ENCODE measurements at places on chromosomes 6 and 20.

DNA sequence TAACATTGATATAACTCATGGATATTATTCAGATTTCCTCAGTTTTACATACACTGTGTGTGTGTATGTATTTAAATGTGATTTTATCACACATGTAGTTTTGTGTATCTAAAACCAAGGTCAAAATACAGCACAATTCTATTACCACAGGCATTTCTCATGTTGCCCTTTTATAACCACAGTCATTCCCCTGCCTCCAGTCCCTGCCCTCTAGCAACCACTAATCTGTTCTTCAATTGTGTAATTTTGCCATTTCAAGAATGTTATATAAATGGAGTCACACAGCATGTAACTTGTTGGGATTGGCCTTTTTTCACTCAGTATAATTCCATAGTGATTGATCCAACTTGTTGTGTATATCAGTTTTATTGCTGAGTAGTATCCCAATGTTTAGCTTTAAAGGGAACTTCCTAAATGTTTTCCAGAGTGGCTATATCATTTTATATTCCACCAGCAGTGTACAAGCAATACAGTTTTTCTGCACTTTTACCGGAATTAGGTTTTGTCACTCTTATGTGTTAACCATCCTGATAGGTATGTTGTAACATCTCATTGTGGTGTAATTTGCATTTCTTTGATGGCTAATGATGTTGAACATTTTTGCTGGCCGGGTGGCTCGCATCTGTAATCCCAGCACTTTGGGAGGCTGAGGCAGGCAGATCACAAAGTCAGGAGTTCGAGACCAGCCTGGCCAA lies 338.2 kb downstream of the SOX4 start:
- ATAC-seq, result no peak

GRCh38 chr20:56835829-56836550 lies 206.9 kb downstream of the TFAP2C start:
- ATAC-seq, result no peak

DNA sequence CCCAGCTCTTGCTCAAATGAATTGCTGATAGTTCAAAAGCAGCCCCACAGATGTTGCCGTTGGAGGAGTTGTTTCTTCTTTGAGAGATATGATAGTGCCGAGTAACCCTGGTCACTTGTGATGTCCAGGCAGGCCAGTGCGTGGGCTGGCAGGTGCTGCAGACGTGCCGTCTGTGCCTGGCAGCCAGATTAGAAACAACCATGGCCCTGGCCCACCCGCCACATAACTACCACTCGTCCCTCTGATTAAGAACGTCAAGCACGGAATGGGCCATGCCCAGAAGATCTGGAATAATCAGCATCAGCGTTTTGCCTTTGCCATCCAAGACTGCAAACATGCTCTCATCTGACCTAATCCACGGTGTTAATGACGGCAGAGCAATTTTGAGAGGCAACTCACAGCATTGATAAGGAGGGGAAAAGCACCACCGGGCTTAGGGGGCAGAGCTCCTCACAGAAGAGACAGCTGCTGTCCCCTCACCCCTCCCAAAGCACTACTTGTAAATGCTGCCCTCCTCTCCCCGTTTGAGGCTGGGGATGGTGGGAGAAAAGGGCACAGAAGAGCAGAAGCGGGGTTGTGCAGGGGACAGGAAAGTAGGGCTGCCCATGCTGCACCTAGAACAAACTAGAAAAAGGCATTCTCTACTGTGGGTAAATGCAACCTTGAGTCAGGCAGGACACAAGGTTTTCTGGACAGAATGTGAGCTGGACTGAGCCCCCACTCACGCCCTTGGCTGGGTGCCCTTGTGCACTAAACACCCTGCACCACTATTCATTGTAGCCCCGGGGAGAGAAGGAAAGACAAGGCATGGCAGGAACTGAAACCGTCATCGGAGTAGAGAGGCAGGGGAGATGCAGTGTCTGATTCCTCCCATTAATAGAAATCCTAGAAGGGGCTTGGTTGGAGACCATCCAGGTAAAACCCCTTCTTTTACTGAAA lies 5.3 kb upstream of the CPNE5 start:
- no peak for ATAC-seq

DNA sequence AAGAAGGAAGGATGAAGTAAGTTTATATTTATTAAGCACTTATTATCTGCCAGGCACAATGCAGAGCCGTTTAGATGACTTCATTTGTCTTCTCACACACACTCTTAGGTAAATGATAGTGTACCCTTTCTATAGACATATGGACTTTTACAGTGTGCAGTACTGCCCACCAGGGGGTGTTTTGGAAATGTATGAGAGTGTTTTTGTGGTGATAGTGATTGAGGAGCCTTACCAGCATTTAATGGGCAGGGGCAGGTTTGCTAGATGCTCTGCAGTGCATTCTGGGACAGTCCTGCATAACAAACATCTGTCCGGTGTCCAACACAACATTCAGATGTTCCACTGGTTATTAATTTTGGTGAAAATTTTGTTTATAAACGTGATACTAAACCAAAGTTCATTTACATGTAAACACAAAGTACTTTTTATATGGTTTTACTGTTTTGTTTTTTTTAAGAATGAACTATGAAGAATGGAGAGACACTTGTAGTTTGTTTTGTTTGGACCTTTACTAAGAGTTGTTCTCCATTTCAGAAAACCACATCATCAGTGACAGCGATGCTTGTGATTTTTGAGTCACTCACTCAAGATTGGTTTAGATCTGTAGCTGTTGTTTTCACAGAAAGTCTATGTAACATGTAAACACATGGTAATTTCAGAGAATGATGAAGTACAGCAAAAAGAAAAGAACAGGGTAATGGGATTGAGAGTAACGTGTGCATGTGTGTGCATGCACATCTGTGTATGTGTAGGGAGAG lies 19.9 kb downstream of the KCNS1 start:
- ATAC-seq, result no peak

DNA sequence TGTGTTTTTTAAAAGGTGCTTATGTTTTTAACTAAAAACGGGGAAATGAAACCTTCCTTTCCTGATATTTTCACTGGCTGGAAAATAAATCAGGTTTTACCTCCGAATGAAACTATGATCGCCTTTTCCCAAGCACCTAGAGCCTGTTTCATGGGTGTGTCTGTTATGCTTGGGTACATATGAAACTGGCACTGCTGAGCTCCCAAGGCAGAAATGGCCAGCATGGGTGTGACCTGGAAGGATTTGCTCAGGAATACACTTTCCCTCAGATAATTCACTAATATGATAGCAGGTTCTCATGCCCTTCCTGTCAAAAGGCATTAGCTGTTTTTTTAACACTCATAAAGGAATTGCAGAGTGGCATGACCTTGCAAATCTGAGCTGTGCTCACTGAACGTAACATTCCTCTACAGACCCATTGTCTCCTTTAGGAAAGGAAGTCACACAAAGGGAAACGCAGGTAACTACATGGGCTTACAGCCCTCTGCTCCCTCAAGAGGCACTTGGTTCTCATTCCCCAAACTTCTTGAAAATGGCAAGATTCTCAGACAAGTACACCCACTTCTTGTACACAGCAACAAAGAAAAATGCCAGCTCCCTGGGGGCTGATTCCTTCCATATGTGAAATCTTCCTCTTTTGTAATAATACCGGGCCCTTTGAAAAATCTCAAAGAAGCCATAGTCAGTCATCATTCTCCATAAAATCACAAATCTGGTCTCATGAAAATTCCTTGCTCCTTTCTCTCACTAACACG lies 72.7 kb downstream of the METTL24 start:
- no peak for ATAC-seq

DNA sequence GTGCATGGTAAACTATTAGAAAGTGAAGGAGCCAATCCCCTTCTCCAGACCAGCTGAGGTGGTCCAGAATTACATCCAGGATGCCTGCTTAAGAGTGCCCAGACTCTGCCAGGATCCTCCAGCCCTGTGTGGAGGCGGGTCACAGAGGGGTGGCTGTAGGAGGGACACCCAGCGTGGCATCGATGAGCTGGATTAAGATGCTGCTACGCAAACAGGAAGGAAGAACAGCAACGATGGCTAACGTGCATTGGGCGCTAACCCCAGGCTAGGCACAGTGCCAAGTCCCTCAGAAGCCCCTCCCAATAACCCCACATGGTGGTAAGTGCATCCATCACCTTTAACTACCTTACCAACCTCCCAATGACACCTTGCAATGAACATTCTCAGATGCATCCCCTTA lies 63.9 kb upstream of the MRPS10 start:
- ATAC-seq, result peak; percentile 48

GRCh38 chr20:13684566-13685222 lies 46.0 kb upstream of the TASP1 start:
- ATAC-seq, result no peak

DNA sequence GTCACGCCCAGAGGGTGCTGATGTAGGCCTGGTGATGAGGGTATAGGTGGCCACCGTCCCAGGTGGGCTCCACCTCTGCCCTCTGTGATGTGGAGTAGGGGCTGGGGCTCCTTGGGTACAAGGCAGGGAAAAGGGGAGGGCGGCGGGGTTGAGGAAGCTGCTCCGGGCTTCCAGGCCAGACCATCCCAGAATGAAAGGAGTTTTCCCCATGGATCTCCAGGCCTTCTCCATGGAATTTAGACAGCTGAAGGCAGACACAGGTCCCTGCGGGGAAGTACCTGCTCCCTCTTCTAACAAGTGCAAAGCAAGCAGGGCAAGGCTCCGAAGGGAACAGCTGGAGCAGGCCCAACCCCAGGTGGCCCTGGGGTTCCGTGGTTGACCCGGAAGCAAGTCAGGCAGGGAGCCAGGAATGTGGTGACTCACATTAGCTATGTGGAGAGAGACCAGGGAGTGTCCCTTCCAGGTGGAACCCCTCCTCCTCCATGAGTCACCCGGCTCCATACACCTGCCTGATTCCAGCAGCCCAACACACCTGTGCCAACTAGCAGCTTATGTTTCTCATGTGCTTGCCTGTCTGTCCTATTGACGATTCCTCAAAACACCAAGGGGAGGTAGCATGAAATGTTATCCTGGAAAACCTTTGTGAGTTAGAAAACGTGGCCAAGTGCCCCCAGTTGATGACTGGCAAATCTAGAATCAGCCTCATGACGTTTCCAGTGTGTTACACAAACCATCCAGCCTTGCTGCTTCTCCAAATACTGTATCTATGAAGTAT lies 59.7 kb upstream of the SNX9 start:
- no peak for ATAC-seq

DNA sequence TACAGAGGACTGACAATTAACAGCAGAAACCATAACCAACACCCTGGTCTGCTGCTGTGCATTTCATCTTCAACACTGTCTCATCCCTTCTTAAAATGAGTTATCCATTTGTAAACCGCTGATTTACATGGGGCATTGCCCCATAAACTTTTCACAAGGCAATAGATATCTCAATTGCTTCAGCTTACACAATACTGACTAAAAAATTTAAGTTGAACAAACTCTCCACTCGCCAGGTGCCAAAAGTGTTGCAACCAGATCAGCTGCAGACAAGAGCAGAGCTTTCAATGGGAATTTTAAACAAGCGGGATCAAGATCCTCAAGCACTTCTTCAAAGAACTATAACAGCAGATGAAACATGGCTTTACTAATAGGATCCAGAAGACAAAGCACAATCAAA lies 183.0 kb downstream of the TASP1 start:
- no peak for ATAC-seq

GRCh38 chr6:15364401-15365037 lies 118.7 kb downstream of the JARID2 start:
- no peak for ATAC-seq

DNA sequence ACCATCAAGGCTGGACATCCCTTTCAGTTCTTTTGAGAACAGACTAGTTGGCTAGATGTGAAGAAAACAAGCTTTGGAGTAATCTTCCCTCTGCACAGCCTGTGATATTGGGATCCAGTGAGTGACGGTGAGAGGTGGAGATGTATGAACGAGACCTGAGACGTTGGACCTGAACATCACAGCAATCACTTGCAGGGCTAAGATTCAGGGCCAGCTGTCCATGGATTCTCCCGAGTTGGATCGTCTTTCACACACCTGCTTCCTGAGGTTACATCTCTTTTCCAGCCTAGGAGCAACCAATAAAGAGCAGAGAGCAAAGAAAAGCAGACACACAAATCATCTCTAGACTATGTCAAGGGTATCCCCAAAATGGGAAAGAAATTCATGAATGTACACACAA lies 30.0 kb upstream of the TMEM14A start:
- ATAC-seq, result no peak
